ENCODE measurements at places on chromosomes 3 and 15.
A peak's percentile ranks its signal among the peaks of the same experiment; 100 is the strongest.

- no peak for DNase-seq
Observed at GRCh38 chr3:151328298-151328995, 902 bp downstream of the P2RY13 start.

- no peak for DNase-seq
Observed at GRCh38 chr3:20561166-20561565, 375.2 kb upstream of the SGO1 start.

- peak; percentile 32 for DNase-seq
Observed at GRCh38 chr3:148238421-148238821, 459.3 kb upstream of the AGTR1 start.

DNA sequence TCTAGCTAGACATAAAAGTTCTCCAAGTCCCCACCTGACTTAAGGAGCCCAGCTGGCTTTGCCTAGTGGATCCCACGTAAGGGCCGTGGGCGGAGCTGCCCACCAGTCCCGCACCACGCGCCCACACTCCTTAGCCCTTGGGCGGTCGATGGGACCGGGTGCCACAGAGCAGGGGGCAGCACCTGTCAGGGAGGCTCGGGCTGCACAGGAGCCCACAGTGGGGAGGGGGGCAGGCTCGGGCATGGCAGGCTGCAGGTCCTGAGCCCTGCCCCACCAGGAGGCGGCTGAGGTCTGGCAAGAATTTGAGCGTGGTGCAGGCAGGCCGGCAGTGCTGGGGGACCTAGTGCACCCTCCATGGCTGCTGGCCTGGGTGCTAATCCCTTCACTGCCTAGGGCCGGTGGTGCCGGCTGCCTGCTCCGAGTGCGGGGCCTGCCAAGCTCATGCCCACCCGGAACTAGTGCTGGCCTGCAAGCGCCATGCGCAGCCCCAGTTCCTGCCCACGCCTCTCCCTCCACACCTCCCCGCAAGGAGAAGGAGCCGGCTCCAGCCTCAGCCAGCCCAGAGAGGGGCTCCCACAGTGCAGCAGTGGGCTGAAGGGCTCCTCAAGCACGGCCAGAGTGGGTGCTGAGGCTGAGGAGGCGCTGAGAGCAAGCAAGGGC lies 78.7 kb downstream of the SLC6A1 start:
- no peak for DNase-seq

- no peak for DNase-seq
Observed at GRCh38 chr3:81863756-81864155, 102.3 kb upstream of the GBE1 start.

- no peak for DNase-seq
Observed at GRCh38 chr3:39108200-39108710, 775 bp downstream of the TTC21A start.

DNA sequence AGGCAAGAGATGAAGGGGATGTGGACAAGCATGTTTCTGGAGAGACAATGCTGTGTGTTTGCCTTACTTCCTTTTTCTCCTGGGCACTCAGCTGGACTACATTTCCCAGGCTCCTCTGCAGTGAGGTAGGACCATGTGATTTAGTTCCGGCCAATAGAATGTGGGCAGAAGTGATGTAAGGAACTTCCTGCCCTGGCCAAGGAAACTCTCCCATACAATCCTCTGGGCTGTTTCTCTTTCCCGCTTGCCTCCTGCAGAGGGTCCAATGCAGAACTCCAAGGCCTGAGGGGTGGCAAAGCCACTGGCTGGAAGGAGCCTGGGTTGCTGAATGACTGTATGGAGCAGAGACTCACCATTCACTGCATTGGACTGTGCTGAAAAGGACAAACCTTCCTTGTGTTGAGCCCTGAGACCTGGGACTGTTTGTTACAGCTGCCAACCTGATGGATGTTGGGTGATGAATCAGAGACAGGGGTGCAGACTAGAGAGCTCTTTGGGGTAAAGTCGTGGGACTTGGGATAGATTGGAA lies 82.7 kb upstream of the SLC6A6 start:
- peak; percentile 18 for DNase-seq

GRCh38 chr3:66158933-66159683 lies 61.7 kb upstream of the SLC25A26 start:
- no peak for DNase-seq

DNA sequence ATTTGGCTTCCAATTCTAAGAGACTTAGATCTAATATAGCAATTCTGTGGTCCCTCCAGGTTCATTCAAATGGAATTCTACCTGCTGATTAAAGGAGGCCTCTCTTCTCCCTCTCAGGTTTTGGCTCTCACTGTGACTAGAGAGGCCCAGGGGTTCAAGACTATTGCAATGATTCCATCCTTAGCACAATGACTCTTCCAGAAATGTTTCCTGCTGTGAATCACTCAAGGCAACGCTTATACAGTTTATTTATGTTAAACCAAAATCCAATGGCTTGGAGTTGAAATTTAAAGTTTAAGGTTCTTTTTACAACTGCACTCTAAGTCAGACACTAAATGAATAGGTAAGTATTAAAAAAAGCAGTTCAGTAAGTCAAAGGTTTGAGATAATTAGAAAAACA lies 39.9 kb downstream of the IFT57 start:
- DNase-seq = no peak

Measured in fibroblast of skin of left biceps (primary cell).